ENCODE measurements at places on chromosomes 11 and 22.

- no peak for DNase-seq
Observed at GRCh38 chr22:45278125-45278524, 6.6 kb upstream of the UPK3A start.

- DNase-seq: no peak
Observed at GRCh38 chr11:8259306-8259959, 4.2 kb downstream of the LMO1 start.

DNA sequence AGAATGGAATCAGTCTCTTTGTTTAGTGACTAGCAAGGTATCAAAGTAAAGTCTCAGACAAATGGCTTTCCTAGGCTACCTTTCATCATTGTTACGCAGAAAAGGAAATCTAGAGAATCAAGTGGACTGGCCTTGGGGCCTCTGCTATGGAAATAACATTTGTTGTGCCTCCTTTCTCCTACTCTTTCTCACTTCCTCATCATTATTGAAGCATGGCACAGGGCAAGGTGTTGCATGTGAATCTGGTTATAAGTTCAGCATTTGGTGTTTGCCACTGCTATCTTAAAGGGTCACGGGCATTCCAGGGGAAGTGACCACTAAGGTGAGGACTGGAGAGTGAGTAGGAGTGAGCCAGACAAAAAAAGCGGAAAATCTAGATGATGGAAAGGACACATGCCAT is 54.9 kb downstream of the GLYATL1 start:
- DNase-seq: no peak

DNA sequence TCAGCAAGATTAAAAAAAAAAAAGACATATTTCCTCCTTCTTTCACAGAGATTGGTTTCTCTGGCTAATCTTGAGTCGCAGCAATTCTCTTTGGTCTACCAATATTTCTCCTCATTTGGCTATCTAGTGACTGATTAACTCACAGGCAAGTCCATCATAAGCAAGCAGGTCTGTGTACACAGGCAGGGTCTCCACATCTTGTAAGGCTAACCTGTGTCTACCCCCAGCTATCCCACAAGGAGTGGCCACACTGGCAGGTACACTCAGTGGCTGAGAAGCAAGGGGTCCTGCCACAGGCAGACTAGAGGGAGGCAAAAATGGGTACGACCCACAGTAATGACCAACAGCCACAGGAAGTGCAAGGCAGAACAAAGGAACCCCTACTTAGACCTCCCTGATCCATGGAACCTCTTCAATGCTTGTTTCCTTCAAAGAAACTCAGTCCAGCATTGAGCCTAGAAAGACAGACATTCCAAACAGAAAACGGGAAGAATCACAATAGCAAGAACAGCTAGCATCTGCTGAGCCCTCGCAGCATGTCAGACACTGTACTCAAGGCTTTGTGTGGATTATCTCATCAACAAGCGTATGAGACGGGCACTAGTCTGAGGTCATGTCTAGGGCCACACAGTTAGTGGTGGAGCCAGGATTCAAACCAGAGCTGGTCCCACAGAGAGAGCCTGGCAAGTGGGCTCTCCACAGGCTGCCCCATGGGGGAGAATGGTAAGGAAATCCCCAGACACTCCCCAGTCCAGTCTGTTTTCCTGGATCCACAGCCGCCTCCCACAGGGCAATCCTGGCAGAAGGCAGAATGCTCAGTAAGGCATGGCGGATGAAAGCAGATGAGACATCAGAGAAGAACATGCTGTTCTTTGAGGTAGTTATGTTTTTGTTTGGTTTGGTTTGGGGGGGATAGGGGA is 34.3 kb downstream of the PLEKHA7 start:
- DNase-seq: no peak

GRCh38 chr22:17302616-17303015 is 66.6 kb upstream of the CECR2 start:
- DNase-seq: no peak

GRCh38 chr11:70526116-70527045 is 128.1 kb downstream of the CTTN start:
- DNase-seq: no peak

GRCh38 chr11:79078999-79079398 is 361.8 kb downstream of the TENM4 start:
- no peak for DNase-seq

- no peak for DNase-seq
Observed at GRCh38 chr11:119511614-119512306, 88.8 kb upstream of the THY1 start.

- no peak for DNase-seq
Observed at GRCh38 chr11:92663539-92663938, 305.9 kb upstream of the MTNR1B start.

DNA sequence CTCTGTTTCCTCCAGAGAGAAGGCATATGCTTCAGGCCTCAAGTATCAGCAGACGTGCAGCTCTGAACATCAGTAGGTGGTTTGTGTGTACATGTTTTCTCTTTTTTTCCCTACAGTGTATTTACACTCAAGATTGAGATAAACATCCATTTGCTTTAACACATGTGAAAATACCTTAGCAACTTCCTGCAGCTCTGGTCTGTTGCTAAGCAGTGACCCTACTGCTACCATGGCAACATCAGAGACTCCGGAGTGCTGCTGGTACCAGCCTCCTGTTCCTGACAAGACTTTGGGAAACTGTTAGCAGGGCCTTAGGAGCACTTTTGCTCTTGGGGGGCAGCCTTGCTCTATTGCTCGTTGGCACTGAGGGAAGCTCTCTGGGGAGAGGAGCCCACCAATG is 221.2 kb upstream of the PLET1 start:
- no peak for DNase-seq

GRCh38 chr11:99418927-99419720 is 398.4 kb downstream of the CNTN5 start:
- DNase-seq: no peak

DNA sequence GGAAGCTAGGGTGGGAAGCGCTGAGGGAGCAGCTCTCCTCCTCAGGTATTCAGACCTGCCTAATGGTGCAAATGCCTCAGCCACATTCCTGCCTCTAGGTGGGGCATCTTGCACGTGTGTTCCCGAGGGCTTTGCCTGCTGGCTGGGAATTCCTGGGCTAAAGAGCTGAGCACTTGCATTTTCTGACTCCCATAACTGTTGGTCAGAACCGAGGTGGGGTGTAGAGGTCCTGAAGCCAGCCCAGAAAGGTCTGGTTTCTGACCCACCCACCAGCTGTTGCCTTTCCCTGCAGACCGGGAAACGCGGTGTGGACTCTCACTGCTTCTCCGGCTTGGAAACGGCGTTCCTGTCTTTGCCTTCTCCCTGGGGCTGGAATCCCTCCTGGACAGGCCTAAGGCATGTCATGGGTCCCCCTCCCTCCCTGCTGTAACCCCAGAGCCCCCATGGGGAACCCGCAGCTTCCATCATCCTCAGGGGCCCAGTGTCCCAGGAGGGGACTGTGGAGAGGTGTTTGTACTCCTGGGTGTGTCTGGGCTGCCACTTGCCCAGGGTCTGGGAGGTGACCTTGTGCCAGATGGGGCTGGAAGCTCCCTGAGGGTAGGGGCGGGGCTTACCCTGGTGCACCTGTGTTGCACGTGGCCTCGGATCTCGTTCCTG is 24.0 kb upstream of the SMIM38 start:
- DNase-seq: no peak

- DNase-seq: no peak
Observed at GRCh38 chr11:45383224-45383623, 97.1 kb upstream of the SYT13 start.

DNA sequence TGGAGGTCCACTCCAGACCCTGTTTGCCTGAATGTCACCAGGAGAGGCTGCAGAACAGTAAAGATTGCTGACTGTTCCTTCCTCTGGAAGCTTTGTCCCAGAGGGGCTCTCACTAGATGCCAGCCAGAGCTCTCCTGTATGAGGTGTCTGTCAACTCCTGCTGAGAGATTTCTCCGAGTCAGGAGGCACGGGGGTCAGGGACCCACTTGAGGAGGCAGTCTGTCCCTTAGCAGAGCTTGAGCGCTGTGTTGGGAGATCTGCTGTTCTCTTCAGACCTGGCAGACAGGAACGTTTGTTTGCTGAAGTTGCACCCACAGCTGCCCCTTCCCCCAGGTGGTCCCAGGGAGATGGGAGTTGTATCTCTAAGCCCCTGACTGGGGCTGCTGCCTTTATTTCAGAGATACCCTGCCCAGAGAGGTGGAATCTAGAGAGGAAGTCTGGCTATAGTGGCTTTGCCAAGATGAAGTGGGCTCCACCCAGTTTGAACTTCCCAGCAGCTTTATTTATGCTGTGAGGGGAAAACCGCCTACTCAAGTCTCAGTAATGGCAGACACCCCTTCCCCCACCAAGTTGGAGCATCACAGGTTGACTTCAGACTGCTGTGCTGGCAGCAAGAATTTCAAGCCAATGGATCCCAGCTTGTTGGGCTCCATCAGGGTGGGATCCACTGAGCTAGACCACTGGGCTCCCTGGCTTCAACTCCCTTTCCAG is 99.4 kb downstream of the PDE3B start:
- DNase-seq: no peak

DNA sequence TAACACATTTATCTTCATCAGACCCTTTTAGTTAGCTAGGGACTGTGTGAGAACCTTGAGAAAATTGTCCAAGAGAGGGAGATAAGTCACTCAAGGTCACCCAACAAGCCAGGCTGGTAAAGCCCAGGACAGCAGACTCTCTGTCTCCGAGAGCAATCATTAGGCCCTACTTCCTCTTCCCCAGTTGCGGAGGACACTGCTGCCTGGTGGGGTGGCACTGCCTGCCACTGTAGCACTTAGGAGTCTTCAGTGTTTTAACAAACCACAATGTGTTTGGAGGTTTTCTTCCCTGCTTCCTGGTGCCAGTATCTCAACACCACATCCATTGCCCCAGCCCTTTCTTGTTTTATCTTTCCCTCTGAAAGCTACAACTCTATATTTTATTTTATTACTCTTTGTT is 132.1 kb upstream of the LDLRAD3 start:
- DNase-seq: no peak

DNA sequence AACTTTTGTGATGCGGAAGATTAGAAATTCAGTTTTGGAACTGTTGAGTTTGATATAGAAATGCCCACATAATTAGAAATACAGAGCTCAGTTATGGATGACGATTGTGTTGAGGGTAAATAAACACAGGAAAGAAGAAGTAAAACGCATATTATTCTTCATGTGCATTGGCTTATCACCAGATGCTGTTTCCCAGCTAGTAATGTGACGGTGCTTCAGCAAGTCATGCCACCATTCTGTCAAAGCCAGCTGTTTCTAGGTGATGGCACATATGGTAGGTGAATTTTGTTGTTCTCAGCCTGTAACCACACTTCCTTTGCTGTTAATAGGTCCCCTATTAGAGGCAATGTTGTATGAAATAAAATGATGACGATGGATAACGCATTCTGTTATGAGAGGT is 68.9 kb downstream of the C11orf65 start:
- DNase-seq: no peak

GRCh38 chr11:8685306-8685705 is 2.7 kb downstream of the RPL27A start:
- no peak for DNase-seq

GRCh38 chr11:117649296-117650055 is 147.5 kb downstream of the DSCAML1 start:
- no peak for DNase-seq

DNA sequence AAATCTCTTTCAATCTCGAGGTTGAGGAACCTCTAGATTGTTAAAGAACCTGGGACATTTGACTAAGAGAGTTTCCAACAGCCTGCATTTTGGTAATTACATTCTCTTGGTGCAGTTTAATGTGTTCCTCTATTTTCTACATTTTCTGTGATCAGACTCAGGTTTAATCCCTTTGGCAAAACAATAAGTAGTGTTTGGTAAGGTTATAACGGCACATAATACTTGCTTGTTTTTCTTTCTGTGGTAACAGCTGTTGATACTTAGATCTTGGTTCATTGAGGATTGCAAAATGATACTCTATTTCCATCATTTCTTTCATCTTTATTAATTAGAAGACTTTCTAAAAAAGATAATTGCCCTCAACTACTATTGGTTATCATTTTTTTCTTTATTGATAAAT is 271.3 kb downstream of the SBF2 start:
- DNase-seq: no peak

DNA sequence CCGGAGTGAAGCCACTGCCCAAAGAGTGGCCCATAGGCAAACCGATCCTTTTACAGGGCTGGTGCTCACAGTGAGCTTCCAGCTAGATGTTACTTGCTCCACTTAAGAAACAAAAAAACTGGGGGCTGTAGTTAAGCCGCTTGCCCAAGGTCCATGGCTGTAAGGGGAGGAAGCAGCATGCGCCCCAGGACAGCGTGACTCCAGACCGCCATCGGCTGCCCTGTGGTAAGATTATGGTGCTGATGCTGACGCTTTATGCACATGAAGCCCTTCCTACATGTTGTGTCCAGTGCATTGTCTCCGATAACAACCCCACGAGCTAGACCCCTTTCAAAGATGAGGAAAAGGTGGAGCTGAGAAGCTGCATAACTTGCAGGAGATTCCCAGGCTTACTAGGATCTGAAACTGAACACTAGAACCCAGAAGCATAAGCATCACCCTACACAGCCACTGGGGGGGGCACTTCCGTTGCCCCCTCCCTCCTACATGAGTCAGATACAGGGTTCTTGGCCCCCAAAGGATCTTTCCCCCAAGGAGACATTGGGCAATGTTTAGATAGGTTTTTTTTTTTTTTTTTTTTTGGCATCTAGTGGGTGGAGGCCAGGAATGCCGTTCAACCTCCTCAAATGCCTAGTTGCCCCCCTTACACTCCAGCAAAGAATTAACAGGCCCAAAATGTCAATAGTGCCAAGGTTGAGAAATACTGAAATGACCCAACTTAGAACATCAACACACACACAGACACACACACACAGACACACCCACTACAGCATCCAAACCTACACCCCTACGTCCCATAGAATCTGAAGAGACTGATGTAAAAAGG is 53.9 kb downstream of the MN1 start:
- no peak for DNase-seq

- DNase-seq: no peak
Observed at GRCh38 chr22:27540656-27541396, 260.7 kb downstream of the MN1 start.

DNA sequence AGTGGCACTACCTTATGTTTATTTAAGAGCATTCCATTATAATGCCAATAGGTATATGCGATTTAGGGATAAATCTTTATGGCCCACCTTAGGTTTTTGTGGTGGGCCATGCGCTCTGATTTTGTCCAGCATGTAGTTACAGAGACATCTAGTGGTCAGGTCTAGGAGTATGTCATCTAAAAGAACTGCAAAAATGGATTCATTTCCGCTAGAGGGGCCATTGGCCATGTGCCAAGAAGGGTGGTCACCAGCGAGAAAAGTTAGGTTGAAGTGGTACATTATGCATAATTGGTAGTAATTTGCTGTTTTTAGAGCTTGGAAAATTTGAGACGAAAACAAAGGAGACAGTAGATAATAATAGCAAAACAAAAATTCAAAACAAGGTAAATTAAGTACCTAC is 27.7 kb downstream of the LRRC4C start:
- no peak for DNase-seq

- DNase-seq: no peak
Observed at GRCh38 chr11:24653901-24654300, 157.0 kb downstream of the LUZP2 start.

DNA sequence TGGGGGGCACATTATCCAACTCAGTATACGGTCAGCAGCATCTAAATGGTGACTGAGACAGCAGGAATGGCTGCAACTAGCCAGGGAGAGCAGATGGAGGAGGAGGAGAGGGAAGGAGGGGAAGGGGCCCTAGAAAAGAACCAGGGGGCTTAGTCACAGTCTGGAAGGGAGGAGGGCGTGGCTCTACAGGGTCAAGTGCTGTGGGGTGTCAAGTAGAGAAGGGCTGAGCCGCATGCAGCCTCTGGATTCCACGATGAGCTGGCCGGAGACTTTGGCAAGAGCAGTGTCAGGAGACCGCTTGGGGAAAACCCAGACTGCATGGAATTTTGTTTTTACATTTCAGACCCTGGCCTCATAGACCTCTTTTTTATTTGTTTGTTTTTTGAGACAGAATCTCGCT is 25.8 kb upstream of the PPFIA1 start:
- DNase-seq: no peak

Measured in CD4-positive, alpha-beta T cell treated with Interleukin-4 for 1 hour (primary cell).